ENCODE measurements at places on chromosomes 7 and 10. TPM values are rescaled to one million over a fixed set of nuclear protein-coding genes. Genes with fewer than 3 reads are reported as not detected.

The SMURF1 gene
- 20.2 TPM for total RNA-seq

The DHTKD1 gene
- total RNA-seq: 17.5 TPM

GRCh38 chr7:114153700-114154099 is 234.9 kb upstream of the PPP1R3A start:
- DNase-seq: no peak

The CUZD1 gene
- total RNA-seq: not detected

DNA sequence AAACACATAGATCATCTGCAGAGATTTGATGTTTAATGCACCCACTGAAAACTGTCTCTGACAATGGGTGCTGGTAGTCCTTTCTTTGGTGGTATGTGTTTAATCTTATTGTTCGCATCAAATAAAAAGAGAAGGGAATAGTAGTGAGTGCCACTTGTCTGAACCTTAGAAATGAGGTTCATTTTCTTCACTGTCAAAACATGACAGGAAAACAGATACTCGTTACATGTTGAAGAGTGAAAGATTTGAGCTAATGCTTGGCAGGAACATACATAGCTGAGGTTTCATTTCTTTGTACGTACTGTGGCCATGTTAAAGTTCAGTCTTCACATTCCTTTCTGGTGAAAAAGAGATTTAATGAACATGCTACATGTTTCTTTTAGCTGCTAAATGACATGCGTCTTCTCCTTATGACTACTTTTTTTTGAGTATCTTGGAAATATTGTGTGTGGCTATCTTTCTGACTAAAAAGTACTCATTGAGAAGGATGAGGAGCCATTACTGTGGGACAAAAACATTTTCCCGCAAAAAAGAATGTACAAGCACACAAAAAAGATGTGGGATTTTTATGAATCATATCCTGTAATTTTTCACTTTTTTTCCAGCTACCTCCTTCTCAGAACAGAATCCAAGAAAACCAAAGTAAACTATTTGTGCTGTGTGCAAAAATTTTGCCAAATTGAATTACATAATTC is 108.0 kb downstream of the TWIST1 start:
- DNase-seq: no peak

DNA sequence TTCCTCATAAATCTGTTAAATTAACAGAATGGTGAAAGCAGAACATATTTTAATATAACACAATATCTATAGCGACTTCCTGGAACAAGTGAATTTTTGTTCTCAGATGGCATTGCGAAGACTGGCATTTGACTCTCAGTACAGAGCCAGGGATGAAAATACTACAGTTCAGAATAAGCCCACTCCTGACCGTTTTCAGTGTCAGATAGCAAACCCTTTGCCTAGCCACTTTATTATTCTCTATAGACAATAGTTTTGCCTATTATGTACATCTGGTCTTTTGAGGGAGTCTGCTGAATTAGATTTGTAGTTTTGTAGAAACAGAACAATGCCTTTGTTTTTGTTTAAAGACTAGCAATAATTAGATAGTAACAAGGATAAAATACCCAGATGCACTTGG is 2.3 kb downstream of the MINPP1 start:
- DNase-seq: no peak

- no peak for DNase-seq
These were observed 83.8 kb downstream of the TEX36 start for GRCh38 chr10:125599194-125599593.

The PSMC2 gene
- total RNA-seq: 126 TPM

All from hepatocyte (in vitro differentiated cells).